ENCODE measurements at places on chromosomes 1 and 21.

DNA sequence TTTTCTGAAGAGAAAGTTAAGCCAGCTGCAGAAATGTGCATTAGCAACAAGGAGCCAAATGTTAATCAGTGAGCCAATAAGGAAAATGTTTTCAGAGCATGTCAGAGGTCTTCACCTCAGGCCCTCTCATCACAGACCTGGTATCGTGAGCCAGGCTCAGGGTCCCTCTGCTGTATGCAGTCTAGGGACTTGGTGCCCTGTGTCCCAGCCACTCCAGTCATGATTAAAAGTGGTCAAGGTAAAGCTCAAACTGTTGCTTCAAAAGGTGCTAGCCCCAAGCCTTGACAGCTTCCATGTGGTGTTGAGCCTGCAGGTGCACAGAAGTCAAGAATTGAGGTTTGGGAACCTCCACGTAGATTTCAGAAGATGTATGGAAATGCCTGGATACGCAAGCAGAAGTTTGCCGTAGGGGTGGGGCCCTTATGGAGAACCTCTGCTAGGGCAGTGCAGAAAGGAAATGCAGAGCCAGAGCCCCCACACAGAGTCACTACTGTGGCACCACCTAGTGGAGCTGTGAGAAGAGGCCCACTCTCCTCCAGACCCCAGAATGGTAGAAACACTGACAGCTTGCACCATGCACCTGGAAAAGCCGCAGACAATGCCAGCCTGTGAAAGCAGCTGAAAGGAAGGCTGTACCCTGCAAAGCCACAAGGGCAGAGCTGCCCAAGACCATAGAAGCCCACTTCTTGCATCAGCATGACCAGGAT lies 1128.7 kb downstream of the AMY1C start:
- DNase-seq = no peak

GRCh38 chr1:112575154-112575804 lies 43.7 kb downstream of the ST7L start:
- DNase-seq = no peak

DNA sequence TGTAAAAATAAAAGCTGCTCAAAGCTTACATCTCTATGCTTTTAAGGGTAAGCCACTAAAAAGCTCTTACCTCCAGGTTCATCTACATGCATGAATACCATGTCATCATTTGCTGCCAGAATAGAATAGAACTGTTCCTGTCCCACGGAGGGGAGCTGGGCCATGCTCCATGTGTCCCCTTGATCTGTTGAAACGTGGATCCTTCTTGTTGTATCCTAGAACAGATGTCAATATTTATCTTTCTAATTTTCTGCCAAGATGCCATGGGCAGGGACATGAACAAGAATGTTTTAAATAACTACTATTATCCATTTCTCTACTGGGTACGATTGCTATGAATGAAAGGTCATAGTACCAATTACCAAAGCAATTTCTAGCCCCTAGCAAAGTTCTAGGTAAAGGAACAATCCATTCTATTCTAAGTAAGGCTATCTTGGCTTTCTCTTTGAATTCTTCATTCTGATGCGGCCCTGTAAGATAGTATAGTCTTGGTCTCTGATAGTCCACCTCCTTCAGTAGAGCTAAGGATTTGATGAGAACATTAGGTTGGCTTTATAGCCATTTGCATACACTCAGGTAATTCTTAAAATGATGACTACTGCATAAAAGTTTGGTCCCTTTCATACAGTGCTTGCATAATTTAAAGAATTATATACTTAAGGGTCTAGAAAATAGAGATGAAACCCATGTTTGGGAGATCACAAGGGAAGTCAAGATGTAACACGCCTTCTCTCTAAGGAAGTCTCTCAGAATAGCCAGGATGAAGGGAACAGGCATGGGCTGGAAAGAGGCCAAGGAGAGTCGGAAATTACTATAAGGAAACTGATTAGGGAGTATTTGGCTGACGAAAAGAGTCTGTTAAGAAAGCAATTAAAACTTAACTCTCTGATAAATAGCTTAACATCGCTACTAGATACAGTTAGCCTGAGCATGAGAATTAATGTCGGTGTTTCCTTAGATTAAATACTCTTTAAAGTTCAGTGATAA lies 35.4 kb upstream of the MYBPHL start:
- DNase-seq = no peak

GRCh38 chr1:67040405-67040804 lies 13.5 kb downstream of the SLC35D1 start:
- DNase-seq = no peak

- DNase-seq = no peak
Observed at GRCh38 chr1:109502364-109502851, 7.1 kb downstream of the AMIGO1 start.

DNA sequence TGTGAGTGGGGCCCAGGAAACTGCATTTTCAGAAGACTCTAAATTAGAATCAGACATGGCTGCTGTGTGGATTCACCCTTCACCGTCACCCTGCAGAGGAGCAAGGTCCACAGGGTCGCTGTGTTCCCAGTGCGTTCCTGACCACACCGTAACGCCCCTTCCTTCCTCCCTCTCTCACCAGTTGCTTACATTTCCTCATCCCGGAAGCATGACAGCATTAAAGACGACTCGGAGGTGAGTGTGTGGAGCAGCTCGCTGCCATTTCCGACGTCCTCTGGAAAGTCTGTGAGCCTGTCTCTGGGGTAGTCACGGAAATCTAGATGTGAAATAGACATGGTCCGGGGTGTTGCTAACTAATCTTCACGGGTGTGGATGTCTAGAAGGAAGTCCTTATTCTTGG lies 45.9 kb downstream of the FAAP20 start:
- DNase-seq = no peak

GRCh38 chr1:162680419-162681121 lies 48.3 kb downstream of the DDR2 start:
- DNase-seq = no peak

- no peak for DNase-seq
Observed at GRCh38 chr1:200527670-200528069, 92.9 kb downstream of the KIF14 start.

GRCh38 chr21:42346441-42346840 lies 4.4 kb downstream of the TFF2 start:
- DNase-seq = no peak

DNA sequence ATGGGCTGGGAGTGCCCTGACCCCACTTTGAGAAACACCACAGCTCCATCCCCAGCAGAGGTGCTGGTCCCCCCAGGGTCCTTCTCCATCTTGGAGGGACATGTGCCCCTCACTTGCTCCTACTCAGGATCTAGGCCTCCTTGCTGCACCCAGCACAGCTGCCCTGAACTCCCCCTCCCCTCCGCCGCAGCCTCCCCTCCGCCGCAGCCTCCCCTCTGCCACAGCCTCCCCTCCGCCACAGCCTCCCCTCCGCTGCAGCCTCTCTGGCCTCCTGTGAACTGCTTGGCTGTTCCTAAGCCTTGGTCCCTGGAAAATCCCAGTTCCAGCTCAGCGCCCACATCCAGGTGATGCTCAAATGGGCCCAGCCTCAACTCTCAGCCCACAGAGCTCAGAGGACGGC lies 15.9 kb upstream of the TSPEAR start:
- DNase-seq = no peak
